ENCODE measurements at places on chromosomes 16 and 17. TPM values are rescaled to one million over a fixed set of nuclear protein-coding genes. Genes with fewer than 3 reads are reported as not detected.

ELP5 gene
- 76.8 TPM for total RNA-seq

VMO1 gene
- total RNA-seq = not detected

COPZ2 gene
- total RNA-seq = 4.4 TPM

NAGS gene
- total RNA-seq = 0.91 TPM

APOBR gene
- total RNA-seq = 4.1 TPM

OTOP2 gene
- total RNA-seq = not detected

RNF40 gene
- 100 TPM for total RNA-seq

CCDC78 gene
- 8.0 TPM for total RNA-seq

DNA sequence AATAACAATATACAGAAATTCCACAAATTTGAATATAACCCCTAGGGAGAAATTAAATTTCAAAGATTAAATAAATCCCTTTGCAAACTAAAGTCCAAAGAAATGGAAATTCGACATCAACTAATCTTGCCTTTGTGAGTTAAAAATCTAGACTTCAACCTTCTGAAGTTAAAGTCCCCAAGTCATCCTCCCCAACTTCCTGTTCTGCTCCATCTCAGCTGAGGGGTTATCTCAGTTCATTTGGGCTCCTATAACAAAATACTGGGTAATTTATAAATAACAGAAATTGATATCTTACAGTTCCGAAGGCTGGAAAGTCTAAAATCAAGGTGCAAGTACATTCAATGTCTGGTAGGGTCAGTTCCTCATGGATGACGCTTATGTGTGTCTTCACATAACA, 22.8 kb upstream of the KDM6B start:
- peaks cover 7% of the 10 kb centered on the region for H3K27me3 ChIP-seq
- no peak for DNase-seq
- no peak overlapping the region for H3K4me3 ChIP-seq
- no peak overlapping the region for H3K27ac ChIP-seq
- no peaks in the 10 kb centered on the region for H3K4me1 ChIP-seq

- H3K36me3 ChIP-seq = no peaks in the 10 kb centered on the region
- H3K27me3 ChIP-seq = no peaks in the 10 kb centered on the region
- no peak overlapping the region for H3K27ac ChIP-seq
- H3K4me3 ChIP-seq = no peak overlapping the region
- H3K4me1 ChIP-seq = no peaks in the 10 kb centered on the region
- no peak for DNase-seq
These were observed 415.9 kb upstream of the ERCC4 start for GRCh38 chr16:13503960-13504635.

DNA sequence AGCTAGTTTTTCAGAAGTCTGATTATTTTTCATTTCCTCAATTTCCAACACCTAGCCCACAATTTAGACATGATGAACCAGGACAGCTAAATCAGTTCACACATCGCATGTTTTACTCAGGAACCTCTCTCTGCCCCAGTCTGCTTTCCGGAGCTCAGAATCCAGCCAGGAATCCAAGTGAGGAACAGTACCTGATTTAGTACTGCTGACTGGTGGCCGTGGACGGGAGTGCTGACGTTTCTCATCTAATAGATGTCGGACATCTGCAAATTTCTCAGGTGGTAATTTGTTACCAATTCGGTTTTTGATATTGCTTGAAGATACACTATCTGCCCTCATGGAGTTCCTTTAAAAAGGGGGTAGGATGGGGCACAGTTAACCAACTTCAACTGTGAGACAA, 14.9 kb upstream of the ITGAE start:
- no peak overlapping the region for H3K4me3 ChIP-seq
- no peak overlapping the region for H3K27ac ChIP-seq
- no peaks in the 10 kb centered on the region for H3K27me3 ChIP-seq
- H3K4me1 ChIP-seq = peaks cover 3% of the 10 kb centered on the region
- peaks cover 53% of the 10 kb centered on the region for H3K36me3 ChIP-seq

GRCh38 chr17:50641357-50641756, 6.7 kb downstream of the ABCC3 start:
- DNase-seq = no peak
- no peak overlapping the region for H3K4me3 ChIP-seq
- no peaks in the 10 kb centered on the region for H3K4me1 ChIP-seq
- H3K27ac ChIP-seq = no peak overlapping the region
- peaks cover 26% of the 10 kb centered on the region for H3K27me3 ChIP-seq

DNA sequence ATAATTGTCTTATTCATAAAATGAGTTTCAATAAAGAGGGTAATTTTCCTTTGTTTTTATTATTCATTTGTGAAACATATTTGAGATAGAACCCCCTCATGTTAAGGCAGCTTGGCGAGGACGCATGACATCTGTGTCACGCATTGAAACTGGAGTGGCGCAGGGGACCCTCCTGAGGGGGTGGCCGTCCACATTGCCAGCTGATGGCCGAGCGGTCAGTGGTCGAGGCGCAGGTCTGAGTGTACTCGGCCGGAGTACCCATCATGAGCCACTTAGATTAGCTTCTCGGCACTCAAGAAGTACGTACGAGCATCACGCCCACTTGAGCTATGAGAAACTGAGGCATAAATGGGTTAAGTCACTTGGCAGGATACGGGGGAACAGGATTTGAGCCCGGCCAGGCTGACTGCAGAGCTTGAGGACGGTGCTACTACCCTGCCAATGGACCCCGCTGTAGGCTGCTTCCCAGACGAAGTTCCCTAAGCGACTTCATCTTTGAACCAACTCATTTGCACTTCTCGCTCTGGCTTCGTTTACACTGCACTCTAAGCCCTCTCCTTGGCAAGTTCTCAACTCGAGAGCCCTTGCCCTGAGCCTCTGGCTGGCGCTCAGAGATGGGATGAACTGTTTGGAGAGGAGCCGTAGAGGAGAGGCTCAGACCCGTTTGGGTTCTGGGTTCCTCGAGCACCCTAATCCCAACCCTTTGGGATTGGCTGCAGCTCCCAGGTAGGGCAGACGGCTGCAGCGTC, 91.8 kb downstream of the SDK2 start:
- no peaks in the 10 kb centered on the region for H3K36me3 ChIP-seq
- H3K4me3 ChIP-seq = no peak overlapping the region
- H3K27ac ChIP-seq = no peak overlapping the region
- H3K27me3 ChIP-seq = no peaks in the 10 kb centered on the region
- peaks cover 7% of the 10 kb centered on the region for H3K4me1 ChIP-seq

GRCh38 chr17:67157732-67158639, 87.0 kb downstream of the HELZ start:
- no peak overlapping the region for H3K4me3 ChIP-seq
- H3K27me3 ChIP-seq = no peaks in the 10 kb centered on the region
- H3K27ac ChIP-seq = peak overlapping the region; percentile 38
- peaks cover 44% of the 10 kb centered on the region for H3K36me3 ChIP-seq

DNA sequence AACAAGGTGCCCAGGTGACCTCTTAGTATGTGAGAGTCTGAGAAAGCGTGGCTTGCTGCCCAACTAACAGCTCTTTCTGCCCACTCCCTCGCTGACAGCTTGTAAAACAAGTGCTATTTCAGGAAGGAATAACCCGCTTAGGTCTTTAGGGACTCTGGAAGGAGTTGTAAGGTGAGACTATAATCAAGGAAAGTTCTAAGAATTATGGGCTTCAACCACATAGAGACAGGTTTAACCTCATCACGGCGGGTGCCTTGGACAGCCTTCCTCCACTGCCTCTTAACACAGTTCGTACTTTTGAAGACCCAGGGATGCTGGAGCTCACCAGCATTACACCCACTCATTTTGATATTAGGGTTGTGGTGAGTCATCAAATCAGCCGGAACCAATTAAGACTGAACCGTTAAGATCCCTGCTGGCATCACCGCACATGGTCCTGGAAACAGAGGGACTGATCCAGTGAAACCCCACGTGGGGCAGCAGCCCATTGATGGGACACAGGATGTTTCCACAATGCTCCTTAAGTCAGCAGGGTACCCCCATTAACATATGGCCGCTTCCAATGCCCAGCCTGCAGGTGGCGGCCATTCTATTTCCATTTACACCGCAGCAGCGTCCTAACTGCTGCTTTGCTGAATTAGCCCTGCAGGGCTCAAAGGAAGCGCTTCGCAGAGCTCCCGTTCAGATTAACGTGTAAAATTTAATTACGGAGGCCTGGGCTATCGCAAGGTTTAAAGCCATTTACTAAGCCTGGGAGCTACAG, 176.6 kb upstream of the SDK2 start:
- no peak overlapping the region for H3K4me3 ChIP-seq
- H3K36me3 ChIP-seq = no peaks in the 10 kb centered on the region
- no peaks in the 10 kb centered on the region for H3K4me1 ChIP-seq
- H3K27ac ChIP-seq = no peak overlapping the region
- peaks cover 16% of the 10 kb centered on the region for H3K27me3 ChIP-seq

DNA sequence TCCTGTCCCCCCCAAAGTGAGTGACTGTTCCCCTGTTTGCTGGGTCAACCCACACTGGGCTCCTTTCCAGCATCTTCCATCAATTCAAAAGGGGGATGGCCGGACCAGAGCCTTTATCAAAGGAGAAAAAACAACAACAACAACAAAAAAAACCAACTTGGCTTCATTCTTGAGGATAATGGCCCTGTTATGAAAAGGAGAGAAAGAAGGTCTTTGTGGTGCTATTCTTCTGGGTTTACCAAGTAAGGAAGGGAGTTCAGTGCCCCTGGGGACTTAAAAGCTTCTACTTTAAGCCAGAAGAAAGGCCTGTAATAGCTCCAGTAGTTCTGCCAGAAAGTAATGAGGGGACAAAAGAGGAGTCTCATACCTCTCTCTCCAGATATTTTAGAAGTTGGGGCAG, 71.5 kb downstream of the RGS9 start:
- H3K27me3 ChIP-seq = peaks cover 25% of the 10 kb centered on the region
- no peak for DNase-seq

DNA sequence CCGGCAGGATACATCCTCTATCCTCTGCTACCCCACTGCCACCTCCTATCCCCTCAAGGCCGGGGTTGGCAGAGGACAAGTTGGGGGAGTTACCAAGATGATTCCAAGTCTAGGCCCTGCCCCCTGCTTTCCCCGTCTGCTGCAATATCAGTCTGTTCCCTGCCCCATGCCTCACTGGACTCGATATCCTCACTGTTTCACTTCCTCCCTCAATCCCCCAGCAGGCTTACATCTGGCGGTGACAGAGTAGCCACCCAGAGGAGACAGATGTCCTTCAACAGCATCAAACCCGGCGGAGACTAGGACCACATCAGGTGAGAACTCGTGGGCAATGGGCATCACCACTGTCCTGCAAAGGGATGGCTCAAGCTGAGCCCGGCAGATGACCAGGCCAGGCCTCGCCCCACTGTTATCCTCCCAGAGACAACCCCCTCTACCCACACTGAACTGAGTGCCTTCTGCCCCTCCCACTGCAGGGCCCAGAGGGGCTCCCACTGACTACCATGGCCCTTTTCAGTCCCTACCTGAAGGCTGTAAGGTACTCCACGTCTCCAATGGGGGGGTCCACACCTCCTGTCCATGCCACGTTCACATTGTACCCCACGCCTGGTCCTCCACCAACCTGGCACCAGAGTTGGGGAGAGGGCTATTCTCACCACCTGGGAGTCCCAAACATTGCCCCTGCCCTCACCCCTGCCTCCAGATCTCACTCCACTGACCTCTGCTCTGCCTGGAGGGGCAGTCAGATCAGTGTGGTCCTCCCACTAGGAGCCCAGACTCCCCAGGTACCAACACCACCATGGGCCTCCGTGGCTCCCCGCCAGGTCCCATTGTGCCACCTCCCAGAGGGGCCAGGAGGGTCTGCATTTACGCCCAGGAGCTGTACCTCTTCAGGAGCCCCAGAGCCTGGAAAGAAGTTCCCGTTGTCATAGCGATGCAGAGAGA, 9.6 kb downstream of the G6PC3 start:
- no peaks in the 10 kb centered on the region for H3K4me1 ChIP-seq
- peaks cover 26% of the 10 kb centered on the region for H3K36me3 ChIP-seq
- H3K27ac ChIP-seq = no peak overlapping the region
- DNase-seq = no peak

DNA sequence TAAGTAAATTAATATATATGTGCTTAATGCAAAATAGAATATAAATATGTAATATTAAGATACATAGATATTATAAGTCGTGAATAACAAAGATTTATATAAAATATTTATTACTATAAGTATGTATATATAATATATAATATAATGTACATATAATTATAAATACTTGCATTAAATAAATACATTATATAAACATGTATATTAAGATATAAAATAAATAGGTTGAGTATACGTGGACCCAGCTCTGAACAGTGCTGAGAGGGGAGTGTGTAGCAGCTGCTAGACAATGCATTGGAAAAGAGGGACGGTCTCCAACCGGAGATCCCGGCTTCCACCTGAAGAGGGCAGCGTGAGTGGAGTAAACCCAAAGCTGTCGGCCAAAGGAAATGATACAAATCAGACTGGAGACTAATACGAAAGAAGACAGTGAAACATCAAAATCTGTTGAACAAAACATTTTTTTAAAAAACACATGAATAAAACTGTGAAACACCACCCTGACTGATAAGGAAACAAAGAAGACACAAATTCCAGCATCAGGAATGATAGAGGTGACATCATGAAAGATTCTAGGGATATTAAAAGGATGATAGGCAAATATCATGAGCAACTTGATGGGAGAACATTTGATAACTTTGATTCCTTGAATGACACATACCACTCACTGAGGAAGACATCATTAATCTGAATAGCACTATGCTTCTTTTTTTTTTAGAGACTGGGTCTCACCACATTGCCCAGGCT, 125.4 kb upstream of the CHMP6 start:
- H3K4me3 ChIP-seq = peak overlapping the region; percentile 16
- H3K36me3 ChIP-seq = peaks cover 69% of the 10 kb centered on the region
- H3K4me1 ChIP-seq = peaks cover 74% of the 10 kb centered on the region
- H3K27me3 ChIP-seq = no peaks in the 10 kb centered on the region
- H3K27ac ChIP-seq = peak overlapping the region; percentile 74

DNA sequence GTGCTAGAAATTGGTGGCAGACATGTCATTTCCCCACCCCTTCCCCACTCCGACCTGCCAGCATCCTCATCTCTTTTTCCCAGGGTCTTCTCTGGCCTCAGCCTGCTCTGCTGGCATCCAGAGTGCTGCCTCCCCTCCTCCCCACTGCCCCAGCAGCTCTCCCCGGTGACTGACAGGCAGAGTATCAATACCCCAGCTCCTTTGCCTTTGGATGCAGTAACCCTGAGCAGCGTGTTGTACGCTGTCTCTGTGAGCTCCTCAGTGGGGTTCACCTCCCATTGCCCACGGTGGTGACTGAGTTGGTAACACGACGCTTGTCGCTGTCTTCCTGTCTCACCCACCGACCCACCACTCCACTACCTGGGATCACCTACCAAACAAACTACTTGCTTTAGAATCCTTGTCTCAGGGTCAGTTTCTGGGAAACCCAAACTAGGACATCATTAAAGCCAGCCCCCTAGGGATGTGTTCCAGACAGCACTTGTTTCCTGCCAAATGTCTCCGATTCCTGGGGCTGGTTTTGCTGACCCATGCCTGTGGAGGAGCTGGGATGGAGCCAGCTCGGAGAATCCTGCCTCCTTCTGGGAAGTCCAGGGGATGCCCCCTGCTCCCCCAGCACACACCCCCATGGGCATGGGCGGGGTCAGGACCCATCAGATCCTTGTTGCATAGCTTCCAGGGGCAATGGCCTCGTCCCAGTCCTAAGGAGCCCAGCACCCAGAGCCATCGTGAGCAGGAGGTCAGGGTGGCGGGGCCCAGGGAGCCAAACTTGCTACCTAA, 8.3 kb upstream of the SBK1 start:
- no peak for DNase-seq
- peaks cover under 1% of the 10 kb centered on the region for H3K27me3 ChIP-seq
- peaks cover 8% of the 10 kb centered on the region for H3K4me1 ChIP-seq
- no peak overlapping the region for H3K27ac ChIP-seq
- no peaks in the 10 kb centered on the region for H3K36me3 ChIP-seq
- H3K4me3 ChIP-seq = no peak overlapping the region

Data from activated CD4-positive, alpha-beta T cell treated with anti-CD3 and anti-CD28 coated beads, Interleukin-2, amount 10 ng/mL, durations not matched to agents 24 days and 14 days (primary cell).